H1 (cell line): ENCODE measurements at places on chromosomes 5 and 9. TPM values are rescaled to one million over a fixed set of nuclear protein-coding genes. Genes with fewer than 3 reads are reported as not detected.
A peak's percentile ranks its signal among the peaks of the same experiment; 100 is the strongest.

Gene KIF20A
- total RNA-seq, result 67.1 and 68.1 TPM in 2 replicates

Gene GLRA1
- not detected in 2 replicates for total RNA-seq

Gene TAF1L
- not detected in 2 replicates for total RNA-seq

Gene TEK
- total RNA-seq, result 33.2 and 35.8 TPM in 2 replicates

Gene NMUR2
- total RNA-seq, result not detected in 2 replicates

Gene RANBP17
- 16.2 and 21.3 TPM in 2 replicates for total RNA-seq

Gene IL7R
- 0.25 TPM in 1 of 2 replicates, not detected in the other for total RNA-seq

DNA sequence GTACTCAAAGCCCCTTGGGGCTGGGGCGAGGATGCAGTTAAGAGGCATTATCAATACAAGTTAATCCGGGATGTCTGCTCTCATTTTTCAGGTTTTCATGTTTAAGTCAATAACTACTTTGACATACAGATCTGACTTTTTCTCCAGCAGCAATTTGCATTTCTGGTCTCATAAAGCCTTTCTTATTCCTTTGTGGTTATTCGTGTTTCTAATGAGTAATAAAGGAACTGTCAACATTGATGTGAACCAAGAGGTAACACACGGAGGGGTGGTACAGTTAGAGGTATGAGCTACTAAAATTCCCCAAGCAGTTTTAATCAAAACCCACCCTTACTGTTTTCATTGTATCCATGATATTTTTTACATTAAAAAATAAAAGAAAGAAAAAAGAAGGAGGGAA lies 138.0 kb upstream of the NFIB start:
- no peaks in the 10 kb centered on the region for H3K27me3 ChIP-seq
- H3K36me3 ChIP-seq, result no peaks in the 10 kb centered on the region
- H3K4me1 ChIP-seq, result no peaks in the 10 kb centered on the region
- no peak overlapping the region for H3K27ac ChIP-seq
- no peak overlapping the region for H3K4me3 ChIP-seq

GRCh38 chr5:141384471-141385267 lies 2.1 kb downstream of the PCDHGA7 start:
- no peaks in the 10 kb centered on the region for H3K4me1 ChIP-seq
- no peak overlapping the region for H3K4me3 ChIP-seq
- no peaks in the 10 kb centered on the region for H3K36me3 ChIP-seq

DNA sequence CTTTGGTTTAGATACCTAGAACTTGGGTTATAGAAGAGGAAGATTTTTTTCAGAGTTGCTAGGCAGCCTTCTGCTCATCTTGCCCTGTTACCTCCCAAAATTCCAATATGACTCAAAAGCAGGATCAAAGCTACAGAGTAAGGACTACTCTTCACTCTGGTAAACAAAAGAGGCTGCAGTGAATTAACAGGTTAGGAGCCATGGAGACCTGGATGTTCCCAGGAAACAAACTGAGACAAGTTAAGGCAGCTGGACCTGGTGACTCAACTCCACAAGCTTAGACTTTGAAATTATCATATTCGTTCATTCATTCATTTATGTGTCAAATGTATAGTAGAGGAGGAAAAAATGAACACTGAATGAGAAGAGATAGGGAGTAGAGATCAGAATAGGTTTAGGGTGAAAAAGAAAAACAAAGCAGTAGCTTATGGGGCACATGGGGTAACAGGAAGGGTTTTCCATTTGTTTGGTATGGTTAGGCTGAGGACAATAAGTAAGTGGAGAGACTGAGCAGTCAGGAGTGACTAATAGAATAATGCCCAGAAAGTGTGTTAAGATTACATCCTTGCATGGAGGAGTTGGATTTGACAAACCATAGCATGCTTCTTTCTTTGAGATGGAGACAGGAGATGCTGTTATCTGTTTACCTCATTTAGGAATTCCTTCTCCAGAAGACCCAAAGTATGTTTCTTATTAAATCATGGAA lies 464.0 kb upstream of the ZNF608 start:
- no peaks in the 10 kb centered on the region for H3K36me3 ChIP-seq
- peaks cover 4% of the 10 kb centered on the region for H3K4me1 ChIP-seq
- no peaks in the 10 kb centered on the region for H3K27me3 ChIP-seq
- H3K27ac ChIP-seq, result no peak overlapping the region
- no peak for DNase-seq

DNA sequence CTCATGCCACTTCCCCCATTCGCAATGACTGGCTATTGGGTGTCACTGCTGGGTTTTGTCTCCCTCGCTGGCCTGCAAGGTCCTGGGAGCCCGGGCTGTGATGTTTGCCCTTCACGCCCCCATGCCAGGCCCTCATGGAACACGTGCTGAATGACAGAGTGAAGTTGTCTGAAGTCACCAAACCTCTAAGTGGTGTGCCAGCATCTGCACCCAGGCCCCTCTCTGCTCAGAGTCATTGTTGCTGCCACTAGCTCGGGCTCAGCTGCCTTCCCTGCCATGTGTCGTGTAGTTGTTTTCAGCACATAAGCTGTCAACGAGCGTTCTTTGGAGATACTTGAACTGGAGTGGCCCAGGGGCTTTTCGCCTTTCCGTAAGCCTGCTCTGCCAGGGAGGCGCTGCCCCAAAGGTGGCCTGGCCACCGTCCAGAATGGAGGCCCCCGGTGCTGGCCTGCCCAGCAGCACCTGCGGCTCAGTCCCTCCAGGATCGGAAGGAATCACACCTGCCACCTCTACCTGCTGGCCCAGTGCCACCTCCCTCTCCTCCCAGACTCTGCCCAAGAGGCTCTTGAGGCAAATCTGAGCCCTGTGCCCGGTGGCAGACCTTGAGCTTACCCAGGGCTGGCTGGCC lies 250.1 kb downstream of the PBX3 start:
- H3K4me1 ChIP-seq, result no peaks in the 10 kb centered on the region; the same call in 1 of the 2 replicates
- H3K36me3 ChIP-seq, result no peaks in the 10 kb centered on the region
- no peak overlapping the region for H3K4me3 ChIP-seq
- DNase-seq, result no peak

DNA sequence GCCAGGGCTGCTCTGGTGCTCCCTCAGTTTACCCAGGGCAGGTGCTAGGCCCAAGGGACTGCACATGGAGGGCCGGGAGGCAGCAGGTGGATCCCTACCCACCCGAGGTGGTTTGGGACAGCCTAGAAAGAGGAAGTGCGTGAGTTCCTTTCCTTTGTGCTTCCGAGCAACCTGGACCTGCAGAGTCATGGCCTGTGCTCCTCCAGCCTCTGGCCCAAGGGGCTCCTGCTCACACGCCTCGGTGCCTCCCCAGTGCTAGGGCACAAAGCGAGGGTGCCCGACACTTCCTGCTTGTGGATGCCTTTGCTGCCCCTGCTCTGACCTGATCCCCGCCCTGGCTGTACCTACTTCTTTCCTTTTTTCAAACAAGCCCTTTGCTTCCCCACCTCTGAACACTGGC lies 79.3 kb downstream of the RXRA start:
- H3K27ac ChIP-seq, result no peak overlapping the region
- peaks cover 19% of the 10 kb centered on the region for H3K4me1 ChIP-seq
- no peaks in the 10 kb centered on the region for H3K27me3 ChIP-seq
- DNase-seq, result no peak
- H3K36me3 ChIP-seq, result no peaks in the 10 kb centered on the region

- DNase-seq, result no peak
- H3K4me1 ChIP-seq, result no peaks in the 10 kb centered on the region
- no peaks in the 10 kb centered on the region for H3K36me3 ChIP-seq
These were observed 483.2 kb upstream of the C9orf72 start for GRCh38 chr9:28056466-28056865.

DNA sequence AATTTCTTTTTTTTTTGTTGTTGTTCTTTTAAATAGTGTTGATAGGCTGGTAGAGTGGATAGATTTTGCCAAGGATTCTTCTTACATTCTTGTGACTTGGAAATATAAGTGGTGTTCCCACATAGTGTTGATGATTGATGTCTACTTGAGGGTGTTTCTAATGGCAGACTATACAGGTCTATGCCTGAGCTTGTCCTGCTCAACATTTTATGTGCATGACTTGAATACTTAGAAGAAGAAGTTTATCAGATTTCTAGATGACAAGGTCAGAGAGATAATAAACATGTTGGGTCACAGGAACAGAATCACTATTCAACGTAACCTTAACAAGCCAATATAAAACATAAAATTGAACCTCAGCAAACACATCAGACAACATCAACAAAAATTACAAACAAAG lies 24.2 kb downstream of the XRCC4 start:
- H3K4me3 ChIP-seq, result no peak overlapping the region
- H3K27ac ChIP-seq, result no peak overlapping the region
- no peaks in the 10 kb centered on the region for H3K27me3 ChIP-seq
- no peaks in the 10 kb centered on the region for H3K36me3 ChIP-seq
- no peaks in the 10 kb centered on the region for H3K4me1 ChIP-seq

DNA sequence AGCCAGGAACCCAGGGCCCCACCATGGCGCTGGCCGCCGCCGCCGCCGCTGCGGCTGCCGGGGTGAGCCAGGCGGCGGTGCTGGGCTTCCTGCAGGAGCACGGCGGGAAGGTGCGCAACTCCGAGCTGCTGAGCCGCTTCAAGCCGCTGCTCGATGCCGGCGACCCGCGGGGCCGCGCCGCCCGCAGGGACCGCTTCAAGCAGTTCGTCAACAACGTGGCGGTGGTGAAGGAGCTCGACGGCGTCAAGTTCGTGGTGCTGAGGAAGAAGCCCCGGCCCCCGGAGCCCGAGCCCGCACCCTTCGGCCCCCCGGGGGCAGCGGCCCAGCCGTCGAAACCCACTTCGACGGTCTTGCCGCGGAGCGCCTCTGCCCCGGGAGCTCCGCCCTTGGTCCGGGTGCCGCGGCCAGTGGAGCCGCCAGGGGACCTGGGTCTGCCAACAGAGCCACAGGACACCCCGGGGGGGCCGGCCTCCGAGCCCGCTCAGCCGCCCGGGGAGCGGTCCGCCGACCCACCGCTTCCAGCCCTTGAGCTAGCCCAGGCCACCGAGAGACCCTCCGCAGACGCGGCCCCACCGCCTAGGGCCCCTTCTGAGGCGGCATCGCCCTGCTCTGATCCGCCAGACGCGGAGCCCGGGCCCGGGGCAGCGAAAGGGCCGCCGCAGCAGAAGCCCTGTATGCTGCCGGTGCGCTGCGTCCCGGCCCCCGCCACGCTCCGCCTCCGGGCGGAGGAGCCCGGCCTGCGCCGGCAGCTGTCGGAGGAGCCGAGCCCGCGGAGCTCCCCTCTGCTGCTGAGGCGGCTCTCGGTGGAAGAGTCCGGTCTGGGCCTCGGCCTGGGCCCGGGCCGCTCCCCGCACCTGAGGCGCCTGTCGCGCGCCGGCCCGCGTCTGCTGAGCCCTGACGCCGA lies 749 bp downstream of the SOWAHA start:
- peaks cover 4% of the 10 kb centered on the region; the same call in 1 of the 2 replicates for H3K36me3 ChIP-seq
- H3K4me1 ChIP-seq, result no peaks in the 10 kb centered on the region
- peak; percentile 80 for DNase-seq
- peak overlapping the region; percentile 10 for H3K4me3 ChIP-seq
- peaks cover 44% of the 10 kb centered on the region for H3K27me3 ChIP-seq

DNA sequence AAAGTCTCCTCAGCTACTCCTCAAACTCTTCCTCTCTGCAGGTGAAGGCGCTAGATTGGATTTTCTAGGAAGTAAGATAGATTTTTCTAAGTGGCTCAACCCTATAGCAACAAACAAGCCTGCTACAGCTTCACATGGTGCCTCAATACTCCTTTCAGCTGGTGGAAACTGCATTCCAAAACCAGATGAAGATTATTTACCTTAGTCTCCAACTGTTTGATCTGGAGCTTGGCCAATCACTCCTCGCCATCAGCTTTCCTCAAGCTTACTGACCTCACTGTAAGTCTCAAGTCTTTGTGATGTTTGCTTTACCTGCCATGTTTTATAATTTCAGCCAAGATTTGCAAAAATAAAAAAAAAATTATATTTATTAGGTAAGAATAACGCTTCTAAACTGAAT lies 622.4 kb downstream of the CHSY3 start:
- no peaks in the 10 kb centered on the region for H3K4me1 ChIP-seq
- H3K4me3 ChIP-seq, result no peak overlapping the region
- no peaks in the 10 kb centered on the region for H3K36me3 ChIP-seq
- no peak overlapping the region for H3K27ac ChIP-seq
- no peak for DNase-seq

GRCh38 chr5:100760688-100761087 lies 142.4 kb downstream of the ST8SIA4 start:
- no peak for DNase-seq
- no peak overlapping the region for H3K4me3 ChIP-seq
- no peaks in the 10 kb centered on the region for H3K4me1 ChIP-seq
- H3K27me3 ChIP-seq, result no peaks in the 10 kb centered on the region; the same call in 1 of the 2 replicates
- no peaks in the 10 kb centered on the region for H3K36me3 ChIP-seq

DNA sequence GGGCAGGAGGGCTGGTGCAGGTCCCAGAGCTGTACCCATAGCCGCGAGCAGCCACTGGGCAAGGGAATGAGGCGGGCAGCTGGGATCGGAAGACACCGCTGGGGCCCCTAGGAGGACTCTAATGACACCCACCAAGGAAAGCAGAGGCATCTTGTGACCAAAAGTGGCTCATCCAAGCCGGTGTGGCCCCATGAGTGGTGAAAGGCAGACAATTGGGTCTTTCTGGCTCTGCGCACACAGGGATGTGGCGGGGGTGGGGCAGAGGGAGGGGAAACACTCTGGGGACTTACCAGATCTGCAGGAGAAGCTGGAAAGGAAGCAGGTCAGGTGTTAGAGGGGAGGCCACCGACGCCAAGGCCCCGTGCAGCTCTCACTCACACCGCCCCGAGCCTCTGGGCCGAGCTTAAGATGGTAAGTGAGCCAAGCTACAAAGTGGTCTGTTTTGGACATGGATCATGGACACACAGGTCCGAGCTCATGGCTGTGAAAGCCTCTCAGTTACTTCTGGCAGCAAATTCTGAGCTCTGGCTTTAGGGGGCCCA lies 42.3 kb upstream of the SARDH start:
- no peaks in the 10 kb centered on the region for H3K4me1 ChIP-seq
- H3K36me3 ChIP-seq, result peaks cover 4% of the 10 kb centered on the region; the same call in 1 of the 2 replicates
- DNase-seq, result no peak
- H3K27me3 ChIP-seq, result no peaks in the 10 kb centered on the region

DNA sequence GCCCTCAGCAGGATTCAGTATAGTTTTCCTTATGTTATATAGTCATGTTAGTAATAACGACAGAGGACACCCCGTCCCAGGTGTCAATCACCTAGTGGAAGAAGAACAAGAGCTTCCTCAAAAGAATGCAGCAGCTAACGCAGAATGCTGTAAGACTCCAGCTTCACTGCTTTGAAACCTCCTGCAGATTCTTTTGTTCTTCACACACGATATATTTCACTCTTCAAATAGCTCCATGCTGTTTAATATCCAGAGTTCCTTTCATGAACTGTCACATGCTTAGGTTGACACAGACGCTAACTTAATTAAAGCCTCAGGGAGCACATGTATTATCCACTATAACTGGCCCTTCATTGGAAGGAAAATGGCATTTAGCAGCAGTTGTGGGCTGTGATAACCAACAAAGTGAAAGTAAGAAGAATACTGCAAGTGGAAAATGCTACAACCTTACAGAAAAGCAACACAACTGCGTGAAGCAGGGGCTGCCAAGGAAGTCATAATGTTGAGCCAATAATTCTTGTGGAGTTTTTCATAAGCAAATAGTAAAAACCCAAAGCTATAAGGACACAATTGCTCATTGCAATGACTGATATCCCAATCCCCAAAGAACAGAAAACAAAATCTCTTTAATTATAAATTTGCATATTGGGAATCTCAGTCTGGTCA lies 387.5 kb downstream of the PLK2 start:
- no peaks in the 10 kb centered on the region for H3K36me3 ChIP-seq
- H3K27me3 ChIP-seq, result no peaks in the 10 kb centered on the region
- no peak overlapping the region for H3K27ac ChIP-seq
- 0 out of 2 replicates have a peak, but pooled peaks cover 1% of the 10 kb centered on the region for H3K4me1 ChIP-seq
